ENCODE measurements at places on chromosomes 3 and 15.

- DNase-seq, result no peak
These were observed 24.0 kb upstream of the FRMD5 start for GRCh38 chr15:44219073-44219472.

DNA sequence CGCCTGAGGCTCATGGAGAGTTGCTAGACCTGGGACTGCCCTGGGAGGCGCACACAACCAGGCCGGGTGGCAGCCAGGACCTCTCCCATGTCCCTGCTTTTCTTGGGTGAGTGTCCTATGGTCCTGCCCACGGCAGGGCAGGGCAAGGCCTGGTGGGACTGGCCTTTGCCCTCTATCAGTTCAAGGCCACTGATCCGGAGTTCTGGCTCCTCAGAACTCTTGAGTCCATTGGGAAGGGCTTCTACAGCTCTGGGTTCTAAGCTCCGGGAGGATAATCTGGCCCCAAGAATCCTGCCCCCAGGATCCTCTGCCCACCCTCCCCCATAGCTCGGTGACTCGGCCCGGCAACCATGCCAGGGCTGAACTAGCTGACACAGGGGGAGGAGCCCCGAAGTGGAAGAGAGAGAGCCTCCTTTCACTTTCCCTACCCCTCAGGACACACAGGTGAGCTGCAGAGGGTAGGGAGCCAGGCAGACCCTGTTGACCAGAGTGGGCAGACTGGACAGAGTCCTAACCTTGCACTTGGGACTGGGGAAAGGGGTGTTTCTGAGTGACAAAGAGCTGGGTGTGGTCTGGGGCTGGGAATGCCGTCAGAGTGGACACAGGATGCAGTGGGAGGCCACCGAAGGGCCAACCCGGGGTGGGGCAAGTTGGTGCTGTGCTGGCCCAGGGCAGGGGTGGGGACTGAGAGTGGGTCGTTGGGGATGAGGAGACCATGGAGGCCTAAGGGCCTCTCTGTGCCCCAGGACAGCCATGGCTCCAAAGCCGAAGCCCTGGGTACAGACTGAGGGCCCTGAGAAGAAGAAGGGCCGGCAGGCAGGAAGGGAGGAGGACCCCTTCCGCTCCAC lies 664 bp downstream of the PARP3 start:
- DNase-seq, result no peak

- DNase-seq, result no peak
These were observed 45.0 kb downstream of the PDHB start for GRCh38 chr3:58388550-58389091.

DNA sequence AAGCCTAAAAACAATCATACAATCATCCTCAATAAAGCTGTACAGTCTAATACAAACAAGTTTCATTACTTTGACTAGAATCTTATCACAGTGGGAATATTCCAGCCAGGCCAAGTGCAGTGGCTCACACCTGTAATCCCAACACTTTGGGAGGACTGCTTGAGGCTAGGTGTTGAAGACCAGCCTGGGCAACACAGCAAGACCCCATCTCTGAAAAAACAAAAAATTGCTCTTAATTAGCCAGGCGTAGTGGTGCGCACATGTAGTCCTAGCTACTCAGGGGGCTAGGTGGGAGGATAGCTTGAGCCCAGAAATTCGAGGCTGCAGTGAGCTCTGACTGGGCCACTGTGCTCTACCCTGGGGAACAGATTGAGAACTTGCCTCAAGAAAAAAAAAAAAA lies 3.3 kb downstream of the RPN1 start:
- DNase-seq, result no peak

DNA sequence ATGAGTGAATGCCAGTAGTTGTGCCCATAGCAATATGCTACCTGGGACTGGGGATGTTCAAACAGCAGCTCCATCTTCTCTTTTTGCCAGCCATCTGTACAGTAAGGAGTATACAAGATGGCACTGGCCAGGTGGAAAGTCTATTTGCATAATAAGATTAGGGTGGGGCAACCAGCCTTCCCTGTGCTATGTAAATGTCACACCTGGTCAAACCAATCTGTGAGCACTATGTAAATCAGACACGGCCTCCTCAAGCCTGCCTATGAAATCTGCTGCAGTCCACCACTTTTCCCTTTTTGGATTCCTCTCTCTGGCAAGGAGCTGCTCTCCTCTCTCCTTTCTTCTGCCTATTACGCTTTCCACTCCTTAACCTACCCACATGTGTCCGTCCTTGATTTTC lies 53.0 kb downstream of the C3orf80 start:
- DNase-seq, result no peak

DNA sequence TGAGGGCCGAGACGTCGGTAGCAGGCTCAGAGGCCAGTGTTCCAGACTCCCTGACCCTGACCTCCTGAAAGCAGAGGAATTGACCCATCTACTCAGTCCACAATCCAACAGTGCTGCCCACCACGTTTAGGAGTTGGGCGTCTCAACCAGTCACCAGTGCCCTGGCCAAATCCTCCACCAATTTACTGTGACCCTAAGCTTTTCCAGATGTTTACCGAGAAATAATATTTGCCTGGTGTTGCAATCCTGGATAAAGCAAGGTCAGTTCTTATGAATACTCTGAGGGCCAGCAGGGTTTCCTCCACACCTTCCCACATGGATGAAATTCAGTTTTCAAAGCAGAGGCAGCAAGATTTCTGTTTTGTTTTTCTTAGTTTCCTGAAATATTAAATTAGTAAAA lies 7.5 kb upstream of the APOD start:
- no peak for DNase-seq

DNA sequence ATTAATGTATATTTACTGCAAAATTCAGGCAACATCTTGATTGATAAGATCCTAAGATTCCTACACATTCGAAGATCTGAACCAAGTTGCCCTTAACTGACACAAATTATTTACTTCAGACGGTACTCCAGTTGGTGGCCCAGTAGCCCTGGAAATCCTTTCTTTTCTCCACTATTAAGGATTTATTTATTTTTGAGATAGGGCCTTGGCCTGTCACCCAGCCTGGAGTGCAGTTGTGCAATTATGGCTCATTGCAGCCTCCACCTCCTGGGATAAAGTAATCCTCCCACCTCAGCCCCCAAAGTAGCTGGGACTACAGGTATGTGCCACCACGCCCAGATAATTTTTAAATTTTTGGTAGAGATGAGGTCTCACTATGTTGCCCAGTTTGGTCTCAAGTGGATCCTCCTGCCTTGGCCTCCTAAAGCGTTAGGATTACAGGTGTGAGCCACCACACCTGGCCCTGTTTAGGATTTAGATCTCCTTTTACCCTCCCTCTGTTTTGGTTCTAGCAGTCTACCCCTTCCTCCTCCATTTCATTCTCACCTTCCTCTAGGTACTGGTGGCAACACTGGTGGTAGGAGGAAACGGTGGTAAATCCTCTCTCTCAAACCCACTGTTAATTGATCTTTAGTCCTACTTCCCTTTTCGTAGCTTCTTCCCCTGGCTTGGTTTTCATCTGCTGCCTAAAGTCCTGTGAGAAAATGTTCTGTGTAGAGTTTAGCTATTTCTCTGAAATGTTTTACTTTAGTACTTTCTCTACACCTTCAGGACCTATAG lies 12.7 kb upstream of the ZNF609 start:
- DNase-seq, result no peak

DNA sequence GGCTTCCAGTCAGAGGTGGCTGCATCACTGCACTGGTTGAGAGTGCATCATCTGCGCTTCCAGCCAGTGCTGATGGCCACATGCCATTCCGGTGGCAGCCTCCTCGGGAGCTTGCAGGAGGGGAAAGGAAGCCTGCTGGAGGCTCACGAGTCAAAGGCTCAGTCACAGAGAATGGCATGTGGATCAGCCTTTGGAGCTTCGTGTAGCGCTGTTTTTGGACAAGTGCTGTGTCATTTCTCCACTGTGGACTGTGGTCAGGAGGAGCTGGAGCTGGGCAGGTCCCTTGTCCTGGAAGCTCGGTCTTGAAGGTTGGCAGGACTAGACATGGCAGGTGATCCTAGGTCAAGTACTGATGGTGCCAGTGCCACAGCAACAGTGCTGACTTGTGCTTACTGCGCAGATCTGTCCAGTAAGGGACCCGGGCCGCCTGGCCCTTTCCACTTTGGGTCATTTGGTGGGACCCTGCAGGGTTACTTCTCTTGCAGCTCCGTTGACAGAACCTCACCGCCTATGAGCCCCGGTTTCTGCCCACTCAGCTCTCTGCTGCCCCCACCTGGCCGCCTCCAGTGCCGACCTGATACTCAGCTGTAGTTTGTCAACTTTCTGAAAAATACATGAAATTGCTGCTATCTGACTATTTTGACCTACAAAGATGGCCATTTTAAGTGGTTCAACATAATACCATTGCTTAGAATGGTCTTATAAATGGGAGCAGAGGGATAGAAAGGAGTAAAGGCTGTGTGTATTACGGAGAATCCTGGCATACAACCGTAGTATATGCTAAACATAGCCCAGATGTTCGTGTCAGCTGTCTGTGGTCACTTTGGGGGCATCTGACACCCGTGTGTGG lies 27.6 kb upstream of the TRPM1 start:
- DNase-seq, result peak; percentile 62

DNA sequence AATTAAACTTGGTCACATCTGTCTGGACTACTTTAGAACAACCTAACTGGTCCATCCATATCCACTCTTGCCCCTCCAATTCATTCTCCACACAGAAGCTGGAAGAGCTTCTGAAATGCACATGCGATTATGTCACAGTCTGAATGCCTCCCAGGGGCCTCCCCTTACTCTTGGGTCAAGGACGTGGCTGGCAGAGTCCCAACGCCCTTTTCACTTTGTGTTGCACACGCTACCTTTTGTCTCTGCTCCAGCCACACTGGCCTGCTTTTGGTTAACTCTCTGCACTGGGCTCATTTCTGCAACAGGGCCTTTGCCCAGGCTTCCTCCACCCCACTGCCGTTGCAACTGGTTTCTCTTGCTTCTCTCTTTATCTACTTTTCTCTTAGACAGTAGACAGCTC lies 245.2 kb downstream of the IL20RB start:
- DNase-seq, result no peak

DNA sequence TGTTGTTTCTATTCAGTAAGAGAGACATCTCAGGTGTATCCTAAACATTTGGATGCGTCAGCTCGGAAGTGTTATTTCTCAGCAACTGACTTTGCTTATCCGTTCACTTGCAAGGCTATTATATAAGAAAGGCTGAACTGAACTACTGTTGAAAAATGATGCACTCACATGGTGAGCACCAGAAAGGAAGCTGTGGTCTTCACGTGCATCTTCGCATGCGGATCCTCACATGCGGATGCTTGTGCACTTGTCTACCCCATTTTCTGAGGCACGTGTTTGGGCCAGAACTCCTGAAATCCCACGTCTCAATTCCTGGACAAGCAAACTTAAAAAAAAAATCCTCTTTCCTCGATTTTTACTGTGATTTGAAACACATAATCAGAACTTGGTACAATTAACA lies 63.2 kb downstream of the PDZRN3 start:
- no peak for DNase-seq

DNA sequence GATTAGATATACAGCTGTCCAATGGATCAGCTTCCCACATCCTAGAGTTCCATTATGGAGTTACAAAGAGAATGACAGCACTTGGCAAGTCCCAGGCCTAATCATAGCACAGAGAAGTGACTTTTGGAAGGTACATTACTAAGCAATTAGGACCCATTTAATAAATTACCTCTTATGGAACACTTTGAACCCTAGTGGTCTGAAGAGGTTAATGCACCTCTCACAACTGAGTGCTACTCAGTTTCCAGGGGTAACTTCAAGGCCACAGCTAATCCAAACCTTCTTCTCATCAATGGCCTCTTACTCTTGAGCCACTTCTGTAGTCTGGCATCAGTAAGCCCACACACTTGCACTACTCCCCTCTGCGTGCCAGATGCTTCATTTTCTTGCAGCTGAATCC lies 34.9 kb upstream of the MEIS2 start:
- no peak for DNase-seq

- no peak for DNase-seq
These were observed 315.0 kb upstream of the NR2E3 start for GRCh38 chr15:71495398-71495780.

- no peak for DNase-seq
These were observed 1.3 kb upstream of the RFX7 start for GRCh38 chr15:56244811-56245576.

- DNase-seq, result no peak
These were observed 29.5 kb upstream of the USP3 start for GRCh38 chr15:63474810-63475316.

DNA sequence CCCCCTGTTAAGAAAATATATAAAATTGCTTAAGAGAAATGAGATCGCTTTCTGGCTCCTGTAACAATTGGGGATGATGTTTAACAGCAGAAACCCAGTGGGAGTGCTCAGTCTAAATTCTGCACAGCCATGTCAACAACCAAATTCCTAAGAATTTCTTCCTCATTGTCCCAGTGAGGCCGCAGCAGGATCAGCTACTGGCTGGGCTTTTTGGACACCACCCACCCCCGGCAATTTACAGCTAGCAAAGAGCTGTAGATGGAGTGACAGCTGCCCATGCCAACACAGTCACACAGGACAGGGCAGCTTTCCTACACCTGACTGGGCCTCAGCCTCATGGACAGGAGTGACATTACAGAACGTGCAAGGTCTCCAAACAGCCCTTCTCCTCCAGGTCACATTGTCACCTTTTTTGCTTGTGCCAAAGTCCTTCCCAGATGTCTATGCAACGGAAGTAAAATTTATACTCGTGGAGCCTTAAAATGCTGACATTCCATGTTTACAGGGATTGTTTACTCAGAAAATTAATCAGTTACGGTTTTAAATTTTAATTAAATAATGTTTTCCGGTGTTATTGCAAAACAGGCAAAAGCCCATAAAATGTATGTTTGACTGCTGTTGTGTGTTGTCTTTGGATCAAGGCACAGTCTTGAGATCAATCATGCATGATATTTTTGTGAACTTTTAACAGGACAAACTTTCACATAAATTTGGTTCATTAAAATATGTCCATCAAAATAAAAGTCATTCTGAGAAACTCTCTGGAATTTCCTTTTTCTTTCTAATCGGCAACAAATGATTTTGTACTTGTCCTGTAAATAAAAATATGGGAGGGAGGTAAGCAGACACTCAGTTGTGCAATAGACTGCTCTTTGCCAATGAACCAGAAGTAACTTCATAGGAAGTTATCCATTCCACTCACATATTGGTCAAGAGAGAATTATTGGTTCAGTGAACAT lies 943.2 kb downstream of the MCTP2 start:
- DNase-seq, result no peak

DNA sequence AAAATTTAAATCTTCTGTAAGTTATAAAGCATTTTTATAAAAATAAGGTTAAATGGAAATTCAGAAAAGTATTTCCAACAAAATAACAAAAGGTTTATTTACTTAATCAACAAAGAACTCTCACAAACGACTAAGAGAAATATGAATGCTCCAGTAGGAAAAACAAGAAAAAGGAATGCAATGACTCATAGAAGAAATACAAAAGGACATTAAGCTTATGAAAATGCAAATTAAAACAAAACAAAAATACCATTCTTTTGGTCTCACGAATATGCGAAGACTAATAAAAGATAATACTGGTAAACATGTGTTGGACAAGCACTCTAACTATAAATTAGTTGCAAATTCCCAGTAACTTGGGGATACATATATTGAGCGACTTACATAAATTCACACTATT lies 17.5 kb upstream of the TBC1D5 start:
- no peak for DNase-seq

DNA sequence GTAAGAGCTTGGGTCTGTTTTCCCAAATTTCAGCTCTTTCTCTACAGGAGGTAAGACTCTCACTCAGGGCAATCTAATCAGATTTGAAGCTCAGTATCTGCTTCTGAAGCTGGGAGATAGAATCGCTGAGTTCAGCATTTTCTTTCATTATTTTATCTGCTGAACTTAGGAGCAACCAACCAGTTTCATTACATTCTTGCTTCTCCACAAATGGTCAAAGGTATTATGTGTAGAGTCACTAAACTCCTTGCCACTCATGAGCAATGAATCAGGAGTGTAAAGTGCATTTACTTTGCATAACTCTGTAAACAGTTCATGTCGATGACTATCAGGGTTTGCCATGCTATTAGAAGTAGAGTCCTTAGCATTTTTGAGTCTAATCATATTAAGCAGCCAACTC lies 249.4 kb downstream of the CHL1 start:
- DNase-seq, result no peak

Data from activated naive CD4-positive, alpha-beta T cell (primary cell).